ENCODE measurements at places on chromosomes 11 and 22. TPM values are rescaled to one million over a fixed set of nuclear protein-coding genes. Genes with fewer than 3 reads are reported as not detected.

The IGLL1 gene
- not detected for total RNA-seq

The GRK2 gene
- total RNA-seq: 46.4 TPM

The ACRV1 gene
- total RNA-seq: not detected

The OR8G1 gene
- total RNA-seq: not detected

The MMP27 gene
- total RNA-seq: not detected

The MRGPRE gene
- not detected for total RNA-seq

The PRG3 gene
- not detected for total RNA-seq

The FOLH1 gene
- total RNA-seq: not detected

The PATE2 gene
- total RNA-seq: not detected

The C11orf87 gene
- 0.88 TPM for total RNA-seq

The MMP11 gene
- 528 TPM for total RNA-seq

The FREY1 gene
- total RNA-seq: 2.3 TPM

GRCh38 chr11:121253951-121254350 lies 38.6 kb upstream of the SC5D start:
- H3K36me3 ChIP-seq: peaks cover 3% of the 10 kb centered on the region
- no peak for DNase-seq
- H3K27ac ChIP-seq: no peak overlapping the region
- H3K4me1 ChIP-seq: peaks cover 21% of the 10 kb centered on the region

DNA sequence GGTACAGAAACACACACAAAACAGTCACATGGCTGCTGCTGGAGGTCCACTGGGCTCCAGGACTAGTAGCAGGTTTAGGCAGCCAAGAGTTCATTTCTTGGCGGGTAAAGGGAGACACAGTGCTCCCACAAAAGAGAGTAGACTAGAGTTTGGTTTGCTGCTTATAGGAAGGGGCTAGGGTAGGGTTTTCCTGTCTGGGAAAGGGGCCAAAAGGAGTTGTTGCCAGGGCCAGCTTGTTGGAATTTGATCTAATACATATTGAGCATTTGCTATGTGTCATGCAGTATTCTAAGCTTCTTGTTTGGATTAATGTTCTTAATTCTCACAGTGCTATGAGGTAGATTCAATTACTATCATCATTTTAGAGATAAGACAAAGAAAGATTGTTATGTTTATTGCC lies 195.1 kb upstream of the PLET1 start:
- H3K4me3 ChIP-seq: no peak overlapping the region
- H3K27ac ChIP-seq: peak overlapping the region; percentile 4
- peaks cover 8% of the 10 kb centered on the region for H3K27me3 ChIP-seq
- no peaks in the 10 kb centered on the region for H3K36me3 ChIP-seq

DNA sequence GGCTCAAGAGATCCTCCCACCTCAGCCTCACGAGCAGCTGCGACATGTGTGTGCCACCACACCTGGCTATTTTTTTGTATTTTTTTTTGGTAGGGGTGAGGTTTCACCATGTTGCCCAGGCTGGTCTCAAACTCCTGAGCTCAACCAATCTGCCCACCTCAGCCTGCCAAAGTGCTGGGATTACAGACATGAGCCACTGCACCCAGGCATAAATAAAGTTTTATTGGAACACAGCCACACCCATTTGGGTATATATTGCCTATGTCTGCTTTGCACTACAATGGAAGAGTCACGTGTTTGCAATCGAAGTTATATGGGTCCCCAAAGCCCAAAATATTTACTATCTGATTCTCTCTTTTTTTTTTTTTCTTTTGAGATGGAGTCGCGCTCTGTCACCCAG lies 1.8 kb upstream of the MS4A15 start:
- no peak overlapping the region for H3K27ac ChIP-seq
- peaks cover 19% of the 10 kb centered on the region for H3K27me3 ChIP-seq
- H3K4me1 ChIP-seq: peaks cover 12% of the 10 kb centered on the region
- no peaks in the 10 kb centered on the region for H3K36me3 ChIP-seq

- DNase-seq: no peak
- no peaks in the 10 kb centered on the region for H3K27me3 ChIP-seq
- H3K4me3 ChIP-seq: peak overlapping the region; percentile 100
- H3K27ac ChIP-seq: peak overlapping the region; percentile 99
These were observed 789 bp downstream of the RPS13 start for GRCh38 chr11:17076517-17077239.

- H3K4me1 ChIP-seq: no peaks in the 10 kb centered on the region
- no peaks in the 10 kb centered on the region for H3K36me3 ChIP-seq
- no peaks in the 10 kb centered on the region for H3K27me3 ChIP-seq
These were observed 771.1 kb downstream of the LRRC4C start for GRCh38 chr11:40688369-40688768.

GRCh38 chr22:30856741-30857502 lies 111.7 kb downstream of the MORC2 start:
- DNase-seq: no peak
- H3K27me3 ChIP-seq: no peaks in the 10 kb centered on the region
- H3K27ac ChIP-seq: no peak overlapping the region
- no peaks in the 10 kb centered on the region for H3K36me3 ChIP-seq

- H3K27me3 ChIP-seq: no peaks in the 10 kb centered on the region
- DNase-seq: no peak
- H3K36me3 ChIP-seq: peaks cover 37% of the 10 kb centered on the region
- H3K4me3 ChIP-seq: no peak overlapping the region
- no peak overlapping the region for H3K27ac ChIP-seq
- H3K4me1 ChIP-seq: peaks cover 8% of the 10 kb centered on the region
These were observed 98.9 kb downstream of the ETS1 start for GRCh38 chr11:128488471-128488870.

DNA sequence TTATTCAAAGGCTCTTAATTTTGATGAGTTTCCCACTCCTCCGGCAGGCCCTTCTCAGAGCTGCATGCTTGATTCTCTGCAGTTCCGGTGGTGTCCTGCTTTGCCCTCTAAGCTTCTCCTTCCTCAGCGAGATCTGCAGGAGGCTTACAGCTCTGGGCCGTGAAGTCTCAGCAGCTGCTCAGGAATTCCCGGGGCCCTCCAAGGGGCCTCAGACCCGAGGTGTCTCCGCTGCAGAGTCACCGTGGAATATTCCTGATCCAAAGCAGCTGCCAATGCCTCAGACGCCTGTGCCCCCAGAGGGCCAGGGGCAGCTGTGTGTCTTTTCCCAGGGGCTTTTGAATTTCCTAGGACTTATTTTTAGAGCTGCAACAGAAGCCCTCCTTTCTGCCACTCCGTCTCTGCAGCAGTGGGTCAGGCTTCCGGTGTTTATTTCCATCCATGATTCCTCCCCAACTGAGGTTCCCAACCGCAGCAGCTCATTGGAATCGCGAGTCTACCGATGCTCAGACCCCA lies 37.2 kb downstream of the RPS6KA4 start:
- peak overlapping the region; percentile 15 for H3K4me3 ChIP-seq
- no peaks in the 10 kb centered on the region for H3K36me3 ChIP-seq
- H3K27ac ChIP-seq: peak overlapping the region; percentile 55
- peaks cover 17% of the 10 kb centered on the region for H3K4me1 ChIP-seq
- H3K27me3 ChIP-seq: no peaks in the 10 kb centered on the region
- DNase-seq: peak; percentile 55

- no peaks in the 10 kb centered on the region for H3K4me1 ChIP-seq
- H3K27me3 ChIP-seq: peaks cover 7% of the 10 kb centered on the region
- no peak for DNase-seq
- no peak overlapping the region for H3K27ac ChIP-seq
These were observed 186.2 kb downstream of the SPON1 start for GRCh38 chr11:14148653-14149273.

- H3K4me3 ChIP-seq: no peak overlapping the region
- H3K36me3 ChIP-seq: peaks cover 10% of the 10 kb centered on the region
- peaks cover 11% of the 10 kb centered on the region for H3K4me1 ChIP-seq
- DNase-seq: no peak
These were observed 44.6 kb downstream of the PRCP start for GRCh38 chr11:82855616-82856015.

DNA sequence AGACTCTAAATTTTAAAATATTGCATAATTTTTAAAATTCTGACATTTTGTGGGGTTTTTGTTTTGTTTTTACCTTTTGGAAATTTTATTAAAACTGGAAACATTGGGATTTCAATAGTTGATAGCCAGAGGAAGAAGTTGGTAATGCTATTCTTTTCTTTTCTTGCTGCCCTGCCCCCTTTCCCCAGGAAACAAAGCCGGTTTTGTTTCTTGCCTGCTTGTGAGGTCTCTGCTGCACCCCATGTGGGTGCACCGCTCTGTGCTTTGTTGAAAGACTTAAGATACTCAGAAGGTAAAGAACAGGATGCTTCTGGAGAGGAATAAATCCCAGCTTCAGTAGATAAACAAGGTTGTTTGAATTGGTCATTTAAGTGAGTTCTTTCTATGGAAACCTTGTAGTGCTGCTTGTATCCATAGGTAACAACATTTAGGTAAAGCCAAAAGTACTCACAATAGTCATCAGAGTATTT lies 87.5 kb downstream of the YAP1 start:
- no peaks in the 10 kb centered on the region for H3K27me3 ChIP-seq
- H3K4me1 ChIP-seq: peaks cover 39% of the 10 kb centered on the region
- H3K4me3 ChIP-seq: peak overlapping the region; percentile 13

- peaks cover 3% of the 10 kb centered on the region for H3K4me1 ChIP-seq
- H3K4me3 ChIP-seq: no peak overlapping the region
- no peak overlapping the region for H3K27ac ChIP-seq
- no peaks in the 10 kb centered on the region for H3K36me3 ChIP-seq
These were observed 19.9 kb downstream of the SYN3 start for GRCh38 chr22:33038131-33038772.

DNA sequence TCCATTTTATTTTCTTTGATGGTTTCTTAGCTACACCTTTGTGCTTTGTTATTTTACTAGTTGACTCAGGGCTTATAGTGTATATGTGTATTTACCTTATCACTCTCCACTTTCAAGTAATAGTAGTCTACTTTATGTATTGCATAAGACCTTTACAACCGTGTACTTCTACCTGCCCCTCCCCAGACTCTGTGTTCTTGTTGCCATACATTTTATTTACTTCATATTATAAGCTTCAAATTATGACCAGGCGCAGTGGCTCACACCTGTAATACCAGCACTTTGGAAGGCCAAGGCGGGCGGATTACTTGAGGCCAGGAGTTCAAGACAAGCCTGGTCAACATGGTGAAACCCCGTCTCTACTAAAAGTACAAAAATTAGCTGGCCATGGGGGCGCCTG lies 28.2 kb upstream of the CTSD start:
- DNase-seq: no peak
- no peak overlapping the region for H3K27ac ChIP-seq
- no peak overlapping the region for H3K4me3 ChIP-seq
- H3K27me3 ChIP-seq: peaks cover 41% of the 10 kb centered on the region

DNA sequence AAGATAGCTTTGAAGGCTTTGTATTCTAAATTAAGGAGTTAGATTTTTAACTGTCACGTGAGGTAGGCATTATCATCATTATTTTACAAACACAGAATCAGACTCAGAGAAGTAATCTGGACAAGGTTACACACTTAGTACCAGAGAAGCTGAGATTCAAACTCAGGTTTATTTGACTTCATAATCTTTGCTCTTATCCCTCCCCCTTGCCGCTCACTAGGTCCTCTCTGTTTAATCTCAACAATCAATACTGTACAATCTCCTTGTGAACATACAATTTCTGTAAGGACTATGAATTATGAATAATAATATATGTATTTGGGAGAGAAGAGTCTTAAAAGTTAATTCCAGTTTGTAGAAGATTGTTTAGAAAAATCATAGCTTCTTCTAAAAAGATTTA lies 5.2 kb upstream of the DNAJB7 start:
- H3K27me3 ChIP-seq: no peaks in the 10 kb centered on the region
- H3K27ac ChIP-seq: no peak overlapping the region
- H3K4me3 ChIP-seq: no peak overlapping the region
- H3K36me3 ChIP-seq: peaks cover 3% of the 10 kb centered on the region

DNA sequence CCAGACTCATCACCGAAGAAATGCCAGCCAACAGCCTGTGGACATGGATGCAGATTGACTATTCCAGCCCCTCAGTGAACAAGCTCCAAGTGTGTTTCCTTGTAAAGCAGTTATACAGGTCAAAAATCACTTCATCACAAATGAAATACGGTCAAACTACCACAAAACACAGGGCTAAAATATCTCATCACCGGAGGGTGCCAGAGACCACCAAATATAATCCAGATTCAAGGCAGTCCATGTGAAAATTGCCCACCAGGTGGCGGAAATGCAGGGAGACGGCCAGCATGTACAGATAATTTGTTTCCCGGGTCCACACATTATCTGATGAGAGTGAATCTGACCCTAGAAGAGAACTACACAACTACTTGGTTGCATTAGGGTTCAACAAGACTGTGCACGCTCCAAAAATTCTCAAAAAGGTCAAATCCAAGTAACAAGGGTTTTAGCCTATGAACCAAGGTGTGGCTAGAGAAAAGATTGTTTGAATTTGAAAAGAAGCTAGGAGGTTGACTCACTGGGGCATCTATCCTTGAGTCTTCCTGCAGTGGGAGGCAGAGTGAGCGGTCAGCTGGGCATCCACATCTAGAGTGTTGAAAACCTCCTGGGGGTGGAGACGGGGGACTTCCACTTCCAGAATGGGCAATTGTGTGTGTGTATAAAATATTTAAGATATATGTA lies 71.7 kb downstream of the IGLL5 start:
- H3K27ac ChIP-seq: no peak overlapping the region
- DNase-seq: peak; percentile 86
- no peaks in the 10 kb centered on the region for H3K4me1 ChIP-seq
- H3K36me3 ChIP-seq: no peaks in the 10 kb centered on the region

DNA sequence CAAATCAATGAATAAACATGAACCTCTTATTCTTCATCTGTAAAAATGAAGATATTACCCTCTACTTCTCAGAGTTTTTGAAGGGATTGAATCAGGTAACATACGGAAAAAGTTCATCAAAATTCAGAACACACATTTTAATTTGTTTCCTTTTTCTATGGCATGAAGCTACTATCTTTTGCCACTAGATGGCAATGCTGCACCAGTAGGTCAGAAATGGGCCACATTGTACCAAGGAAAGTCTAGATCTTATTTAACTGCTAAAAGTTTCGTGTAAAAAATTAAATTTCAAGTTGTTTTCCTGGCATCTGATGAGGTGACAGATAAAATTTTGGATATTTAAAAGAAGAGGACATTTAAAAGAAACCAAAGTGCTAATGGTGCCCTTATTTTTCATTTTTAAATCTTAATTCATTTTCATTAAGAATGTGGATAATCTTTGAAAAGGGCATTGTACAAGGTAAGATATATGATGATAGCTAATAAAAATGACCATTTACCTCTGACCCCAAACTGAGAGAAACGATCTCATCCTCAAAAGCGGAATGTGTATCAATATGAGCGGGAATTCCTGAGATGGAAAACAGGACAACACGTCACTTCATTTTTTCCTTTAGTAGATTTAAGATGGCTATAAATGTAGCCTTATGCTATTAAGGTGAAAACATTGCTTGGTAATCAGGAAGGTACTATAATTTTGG lies 16.1 kb downstream of the ALKBH8 start:
- H3K36me3 ChIP-seq: peaks cover 10% of the 10 kb centered on the region
- no peaks in the 10 kb centered on the region for H3K27me3 ChIP-seq
- peak overlapping the region; percentile 30 for H3K27ac ChIP-seq

DNA sequence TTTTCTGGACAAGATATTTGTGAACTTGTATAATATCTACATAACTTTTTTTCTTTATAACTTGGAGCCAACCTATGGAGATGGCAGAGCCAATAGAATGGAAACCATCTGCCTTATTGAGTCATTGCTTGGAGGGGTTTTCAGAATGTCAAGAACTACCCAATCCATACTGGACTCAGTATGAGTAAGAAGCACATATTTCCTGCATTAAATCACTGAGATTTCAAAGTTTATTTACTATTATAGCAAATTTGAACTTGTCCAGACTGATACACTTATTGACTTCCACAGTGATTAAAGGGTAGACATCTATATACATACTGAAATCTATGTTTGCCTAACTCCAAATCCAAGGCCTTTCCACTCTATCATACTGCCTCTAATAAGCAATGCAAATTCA lies 704.0 kb downstream of the KCNA4 start:
- H3K4me3 ChIP-seq: no peak overlapping the region
- no peaks in the 10 kb centered on the region for H3K36me3 ChIP-seq
- H3K27ac ChIP-seq: no peak overlapping the region
- no peaks in the 10 kb centered on the region for H3K4me1 ChIP-seq
